ENCODE measurements at places on chromosomes 3 and 15. TPM values are rescaled to one million over a fixed set of nuclear protein-coding genes. Genes with fewer than 3 reads are reported as not detected.

DNA sequence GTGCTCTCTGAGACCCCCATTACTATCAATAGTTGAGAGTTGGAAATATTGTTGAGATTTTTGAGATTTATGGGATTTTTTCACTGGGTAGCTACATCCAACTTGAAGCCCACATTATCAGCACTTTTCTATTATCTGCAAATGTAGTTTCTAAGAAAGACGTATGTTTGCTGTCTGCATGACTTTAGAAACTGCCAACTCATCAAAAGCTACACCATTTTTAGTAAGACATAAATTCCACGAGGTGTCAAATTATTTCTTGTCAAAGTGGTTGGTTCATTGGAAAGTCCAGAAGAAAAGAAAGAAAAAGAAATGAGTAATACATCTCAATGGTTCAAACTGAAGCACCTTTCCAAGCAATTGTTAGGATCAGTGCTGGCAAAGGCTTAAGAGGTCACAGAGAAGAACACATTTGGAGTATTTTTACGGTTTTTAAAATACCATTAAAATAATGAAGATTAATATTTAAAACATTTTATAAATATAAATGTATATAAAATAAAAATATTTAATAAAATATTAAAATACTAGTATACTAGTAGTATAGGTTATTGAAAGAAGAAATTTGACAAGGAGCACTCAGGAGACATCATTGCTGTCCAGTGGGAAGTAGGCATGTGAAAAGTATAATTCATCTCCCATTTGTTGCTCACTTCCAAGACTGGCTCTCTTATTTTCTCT lies 463.5 kb downstream of the TAFA4 start:
- no peak for DNase-seq

- DNase-seq, result no peak
These were observed 244.5 kb downstream of the ZIC4 start for GRCh38 chr3:147161833-147162232.

DNA sequence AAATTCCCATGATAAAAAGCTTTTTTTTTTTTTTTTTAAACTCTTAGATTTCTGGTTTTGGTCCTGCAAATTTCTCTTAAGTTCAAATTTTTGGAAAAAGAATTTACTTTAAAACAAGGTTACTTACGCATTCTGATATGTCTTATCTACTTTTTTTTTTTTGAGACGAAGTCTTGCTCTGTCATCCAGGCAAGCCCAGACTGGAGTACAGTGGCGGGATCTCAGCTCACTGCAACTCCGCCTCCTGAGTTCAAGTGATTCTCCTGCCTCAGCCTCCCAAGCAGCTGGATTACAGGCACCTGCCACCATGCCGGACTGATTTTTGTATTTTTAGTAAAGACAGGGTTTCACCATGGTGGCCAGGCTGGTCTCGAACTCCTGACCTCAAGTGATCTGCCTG lies 83.2 kb downstream of the RASA2 start:
- no peak for DNase-seq

- peak; percentile 19 for DNase-seq
These were observed 58.7 kb upstream of the BCHE start for GRCh38 chr3:165895919-165896318.

DNA sequence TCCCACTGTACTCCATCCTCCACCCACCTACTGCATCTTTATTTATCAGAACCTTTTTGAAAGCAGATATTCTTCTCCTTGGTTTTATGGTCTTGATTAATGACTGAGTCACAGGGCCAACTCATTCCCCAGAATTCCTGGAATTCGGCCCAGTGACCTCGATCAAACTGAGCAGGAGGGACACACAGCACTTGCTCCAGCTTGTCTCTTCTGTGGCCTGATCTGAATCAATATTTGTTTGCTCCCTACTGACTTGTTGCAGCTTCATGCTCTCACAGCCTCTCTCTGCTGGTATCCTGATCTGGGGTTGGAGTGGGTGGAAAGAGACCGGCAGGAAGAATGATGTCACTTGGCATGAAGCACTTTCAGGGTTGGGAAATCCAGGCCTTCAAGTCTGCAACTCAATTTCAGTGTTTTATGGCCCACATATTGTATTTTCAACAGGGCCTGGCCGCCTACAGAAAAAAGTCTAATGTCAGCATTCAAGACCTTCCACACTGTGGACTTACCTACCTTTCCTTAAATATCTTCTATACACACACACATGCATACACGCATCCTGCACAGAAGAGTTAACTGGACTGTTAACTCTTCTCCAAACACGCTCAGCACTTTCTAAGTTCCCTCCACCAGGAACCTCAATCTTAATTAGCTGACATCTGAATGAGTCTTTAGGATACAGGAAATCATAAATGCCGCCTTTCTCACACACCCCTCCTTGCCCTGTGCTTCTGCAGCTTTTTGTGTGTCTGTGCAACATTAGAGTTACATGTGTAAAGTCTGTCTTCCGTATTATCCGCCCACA lies 4.6 kb downstream of the ANXA2 start:
- peak; percentile 41 for DNase-seq

GRCh38 chr3:60746043-60746638 lies 505.1 kb downstream of the FHIT start:
- no peak for DNase-seq

CEP19 gene
- 2.5 TPM for total RNA-seq

MORC1 gene
- total RNA-seq, result 0.31 TPM

HEMK1 gene
- 16.8 TPM for total RNA-seq

Data from K562 (cell line).